ENCODE measurements at places on chromosomes 5 and 9. TPM values are rescaled to one million over a fixed set of nuclear protein-coding genes. Genes with fewer than 3 reads are reported as not detected.

DNA sequence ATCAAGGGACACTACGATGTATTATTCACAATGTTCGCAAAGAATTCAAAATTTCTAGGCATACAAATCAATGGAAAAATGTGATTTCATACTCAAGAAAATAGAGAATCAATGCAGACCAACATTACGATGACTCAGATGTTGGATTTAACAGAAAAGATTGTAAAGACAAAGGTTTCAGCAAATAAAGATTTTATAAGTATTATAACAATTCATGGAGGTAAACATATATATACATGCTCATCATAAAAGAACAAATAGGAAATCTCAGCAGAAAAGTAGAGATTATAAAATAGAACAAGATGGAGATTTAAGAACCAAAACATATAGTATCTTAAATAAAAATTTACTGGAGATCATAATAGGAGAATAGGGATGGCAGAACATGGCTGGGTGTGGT lies 93.4 kb upstream of the JAK2 start:
- DNase-seq: no peak

DNA sequence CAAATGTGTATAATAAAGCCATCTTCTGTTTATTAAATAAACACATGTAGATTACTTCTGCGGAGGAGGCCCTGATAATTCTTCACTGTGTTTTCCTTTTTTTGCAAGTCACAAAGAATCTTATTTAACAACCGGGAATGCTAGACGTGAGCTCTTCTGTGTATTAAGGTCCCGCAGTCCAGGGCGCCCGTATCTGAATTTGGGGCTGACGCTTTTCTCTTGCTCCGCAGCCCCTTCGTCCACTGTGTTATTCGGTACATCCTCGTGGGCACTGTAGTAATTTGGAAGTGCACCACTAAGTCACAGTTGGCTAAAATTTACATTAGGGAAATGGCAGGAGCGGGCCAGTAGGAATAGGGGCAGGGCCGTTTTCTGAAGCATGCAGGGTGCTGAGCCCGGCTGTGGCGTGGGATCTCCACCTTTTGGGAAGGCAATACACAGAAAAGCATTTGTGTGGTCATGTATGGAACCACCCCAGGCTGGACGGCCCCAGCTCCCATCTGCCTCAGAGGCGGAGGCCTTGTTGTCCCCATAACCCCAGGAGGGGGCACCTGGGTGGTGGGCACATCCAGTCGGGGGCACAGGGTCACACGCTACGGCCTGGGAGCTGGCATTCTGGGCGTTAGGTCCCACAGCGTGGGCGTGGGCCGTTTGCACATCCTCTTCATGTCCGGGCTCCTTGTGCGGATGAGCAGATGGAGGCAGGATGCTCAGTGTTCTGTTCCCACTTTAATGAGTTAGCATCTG lies 258.7 kb upstream of the IRX4 start:
- no peak for DNase-seq

The GPR21 gene
- 2.3 TPM for total RNA-seq

DNA sequence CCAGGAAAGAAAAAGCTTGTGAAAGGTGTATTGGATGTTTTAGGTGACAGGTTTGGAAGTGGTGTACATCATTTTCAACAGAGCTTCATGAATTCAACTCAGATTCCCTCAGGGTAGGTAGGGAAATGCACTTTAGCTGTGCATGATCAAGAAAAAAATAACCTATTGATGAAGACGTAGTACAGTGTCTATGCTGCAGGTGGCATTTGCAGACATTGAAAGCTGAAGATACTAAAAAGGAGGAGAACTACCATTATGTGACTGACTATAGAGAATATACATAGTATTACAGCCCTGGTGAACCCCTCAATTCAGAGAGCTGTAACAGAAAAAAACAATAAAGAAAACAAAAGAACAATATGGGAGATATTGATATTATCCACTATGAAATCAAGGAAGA lies 2344.7 kb upstream of the ACO1 start:
- DNase-seq: no peak

DNA sequence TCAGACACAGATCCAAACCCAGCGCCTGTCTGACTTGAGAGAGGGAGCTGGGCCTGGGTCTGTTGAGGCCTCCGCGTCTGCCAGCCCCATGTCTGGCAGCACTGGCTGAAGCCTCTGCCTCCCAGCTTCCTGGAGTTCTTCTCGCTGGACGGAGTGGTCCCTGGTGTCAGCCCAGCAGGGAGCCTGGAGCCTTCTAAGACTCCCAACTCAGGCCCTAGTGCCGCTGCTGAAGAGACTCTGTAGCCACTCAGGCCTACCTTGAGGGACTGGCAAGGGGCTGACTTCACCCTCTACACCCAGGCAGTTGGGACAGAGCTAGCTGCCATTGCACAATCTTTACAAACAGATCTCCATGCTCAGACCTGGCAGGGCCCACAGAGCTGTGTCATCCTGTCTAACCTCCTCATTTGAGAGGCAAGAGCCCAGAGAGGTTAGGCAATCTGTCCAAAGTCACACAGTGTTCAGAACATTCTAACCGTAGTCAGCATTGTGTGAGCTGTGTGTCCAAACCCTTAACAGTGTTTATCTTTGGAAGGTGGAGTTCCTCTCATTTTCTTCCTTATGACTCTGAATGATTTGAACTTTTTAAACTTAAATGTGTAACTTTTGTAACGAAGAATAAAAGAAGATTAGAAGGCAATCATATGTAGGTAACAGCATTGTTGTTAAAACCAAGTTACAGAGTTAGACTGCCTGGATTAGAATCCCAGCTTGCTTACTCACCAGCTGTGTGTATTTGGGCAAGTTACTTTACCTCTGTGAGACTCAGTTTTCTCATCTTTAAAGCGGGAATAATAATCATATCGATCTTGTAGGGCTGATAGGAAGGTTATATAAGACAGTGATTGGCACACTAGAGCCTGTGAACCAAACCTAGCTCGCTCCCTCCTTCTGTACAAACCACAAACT lies 4.6 kb upstream of the DUSP1 start:
- DNase-seq: no peak

The RMRP gene
- total RNA-seq: 7,890 TPM

The TMEM141 gene
- total RNA-seq: 39.1 TPM

The MAN2A1 gene
- total RNA-seq: 55.0 TPM

GRCh38 chr5:113124265-113124664 lies 147.7 kb downstream of the DCP2 start:
- no peak for DNase-seq

- DNase-seq: no peak
Measured at GRCh38 chr5:143495110-143495509, 91.6 kb upstream of the NR3C1 start.

DNA sequence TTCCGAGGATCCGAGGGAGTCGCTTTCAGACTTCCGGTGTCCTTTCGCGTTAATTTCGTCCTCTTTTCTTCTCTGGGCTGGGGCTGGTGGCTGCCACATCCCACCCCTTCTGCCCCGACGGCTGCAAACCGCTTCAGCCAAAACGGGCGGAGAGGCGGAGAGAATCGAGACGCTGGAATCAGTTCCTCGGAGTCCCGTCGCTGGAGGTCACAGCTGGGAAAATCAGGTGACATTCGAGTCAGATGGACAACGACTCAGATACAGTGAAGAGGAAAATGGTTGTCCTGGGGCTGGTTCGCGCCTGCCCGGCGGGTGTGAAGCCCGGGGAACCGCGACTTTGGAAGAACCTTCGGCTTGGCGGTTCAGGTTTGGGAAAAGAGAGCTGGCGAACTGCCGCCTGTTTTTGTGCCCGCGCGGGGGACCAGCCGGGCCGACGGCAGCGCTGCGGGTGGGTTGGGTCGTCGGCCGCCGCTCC lies 8.9 kb upstream of the NKX2-5 start:
- peak; percentile 17 for DNase-seq

DNA sequence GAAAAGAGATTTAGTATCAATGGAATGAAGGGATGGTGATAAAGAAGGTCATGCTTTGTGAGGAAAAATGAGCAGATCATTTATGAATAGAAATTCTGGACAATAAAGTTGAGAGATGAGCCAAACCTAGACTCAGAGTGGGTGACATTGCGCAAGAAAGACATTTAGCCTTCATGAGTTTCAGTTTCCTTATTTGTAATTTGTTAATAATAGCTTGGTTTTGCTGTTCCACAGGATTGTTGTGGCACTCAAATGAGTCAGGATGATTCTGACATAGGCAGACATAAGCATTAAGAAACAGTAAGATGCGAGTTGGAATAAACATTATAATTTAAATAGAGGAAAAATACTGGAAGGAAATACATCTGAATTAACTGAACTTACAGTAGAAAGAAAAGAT lies 34.8 kb downstream of the ITGA2 start:
- DNase-seq: no peak

GRCh38 chr5:122144236-122144635 lies 14.9 kb downstream of the ZNF474 start:
- no peak for DNase-seq

The CNTLN gene
- 0.94 TPM for total RNA-seq

DNA sequence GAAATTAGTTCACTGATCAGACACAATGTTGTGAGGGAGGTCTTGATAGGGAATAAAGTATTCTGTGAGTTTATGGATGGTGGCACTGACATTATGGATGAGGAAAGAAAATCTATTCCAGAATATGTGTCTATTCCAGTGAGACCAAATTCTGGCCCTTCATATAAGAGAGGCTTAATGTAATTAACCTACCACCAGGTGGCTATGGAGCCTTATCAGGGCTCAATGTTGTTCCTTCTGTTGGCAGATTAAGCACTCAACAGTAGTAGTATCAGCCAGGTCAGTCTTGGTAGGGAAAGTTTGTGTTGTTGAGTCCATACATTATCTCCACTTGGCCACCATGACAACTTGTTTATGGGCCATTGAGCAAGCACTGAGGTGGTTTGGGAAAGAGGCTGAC lies 41.7 kb upstream of the BARX1 start:
- DNase-seq: no peak

DNA sequence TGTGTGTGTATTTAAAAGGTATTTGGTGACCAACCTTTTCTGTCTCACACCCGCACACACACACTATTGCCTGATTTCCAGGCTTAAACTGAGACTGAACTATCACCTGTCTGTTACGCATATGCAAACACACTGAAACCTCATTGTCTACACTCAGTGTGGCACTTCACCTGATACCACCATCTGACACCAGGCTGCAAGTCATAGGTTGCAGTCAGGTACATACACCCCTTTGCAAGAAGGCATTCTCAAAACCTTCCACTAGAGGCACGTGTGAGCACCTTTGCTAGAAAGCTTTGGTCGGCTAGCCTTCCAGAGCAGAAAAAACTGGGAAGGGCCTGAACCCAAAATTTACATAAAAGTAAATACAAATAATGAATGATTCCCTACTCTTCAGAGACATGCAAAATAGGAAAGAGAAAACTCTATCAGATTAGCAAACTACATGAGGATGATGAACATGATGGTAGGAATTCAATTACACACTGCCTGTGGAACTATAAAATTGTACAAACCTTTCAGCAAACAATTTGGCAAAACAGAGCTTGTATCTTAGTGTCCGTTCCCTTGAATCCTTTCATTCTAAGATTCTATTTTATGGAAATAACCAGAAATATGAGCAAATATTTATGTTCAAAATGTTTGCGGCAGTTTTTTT lies 5.9 kb upstream of the FOXD1 start:
- DNase-seq: peak; percentile 62

GRCh38 chr9:129561594-129562281 lies 59.2 kb downstream of the C9orf50 start:
- DNase-seq: no peak

DNA sequence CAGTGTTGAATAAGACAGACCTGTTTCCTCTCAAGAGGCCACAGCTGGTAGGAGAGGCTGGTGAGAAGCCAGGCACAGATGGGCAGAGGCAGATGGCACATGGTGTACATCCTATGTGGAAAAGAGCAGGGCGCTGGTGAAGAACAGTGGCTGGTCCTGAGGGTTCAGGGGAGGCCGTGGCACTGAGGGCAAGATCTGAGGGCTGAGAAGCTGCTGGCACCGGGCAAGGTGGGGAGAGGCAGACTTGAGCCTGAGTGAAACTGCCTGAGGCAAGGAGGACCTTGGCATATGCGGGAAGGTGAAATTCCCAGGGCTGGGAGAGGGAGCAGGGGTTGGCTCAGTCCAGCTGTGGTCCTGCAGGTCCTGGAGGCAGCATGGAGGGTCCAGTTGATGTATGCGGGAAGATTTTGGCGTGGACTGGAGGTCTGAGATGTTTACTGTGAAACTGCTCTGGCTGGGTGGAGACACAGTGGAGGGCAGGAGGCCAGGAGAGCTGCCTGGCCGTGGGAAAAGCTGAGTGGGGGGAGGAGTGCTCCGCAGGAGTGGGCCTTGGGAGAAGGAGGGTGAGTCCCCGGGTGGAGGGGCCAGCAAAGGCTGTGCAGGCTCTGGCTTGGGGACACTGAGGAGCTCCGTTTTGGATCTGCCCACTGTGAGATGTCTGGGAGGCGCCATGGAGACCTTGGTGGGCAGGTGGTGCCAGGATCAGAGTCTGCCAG lies 2.6 kb downstream of the MAN1B1 start:
- DNase-seq: no peak

GRCh38 chr5:168114444-168115017 lies 176.9 kb upstream of the WWC1 start:
- DNase-seq: no peak

DNA sequence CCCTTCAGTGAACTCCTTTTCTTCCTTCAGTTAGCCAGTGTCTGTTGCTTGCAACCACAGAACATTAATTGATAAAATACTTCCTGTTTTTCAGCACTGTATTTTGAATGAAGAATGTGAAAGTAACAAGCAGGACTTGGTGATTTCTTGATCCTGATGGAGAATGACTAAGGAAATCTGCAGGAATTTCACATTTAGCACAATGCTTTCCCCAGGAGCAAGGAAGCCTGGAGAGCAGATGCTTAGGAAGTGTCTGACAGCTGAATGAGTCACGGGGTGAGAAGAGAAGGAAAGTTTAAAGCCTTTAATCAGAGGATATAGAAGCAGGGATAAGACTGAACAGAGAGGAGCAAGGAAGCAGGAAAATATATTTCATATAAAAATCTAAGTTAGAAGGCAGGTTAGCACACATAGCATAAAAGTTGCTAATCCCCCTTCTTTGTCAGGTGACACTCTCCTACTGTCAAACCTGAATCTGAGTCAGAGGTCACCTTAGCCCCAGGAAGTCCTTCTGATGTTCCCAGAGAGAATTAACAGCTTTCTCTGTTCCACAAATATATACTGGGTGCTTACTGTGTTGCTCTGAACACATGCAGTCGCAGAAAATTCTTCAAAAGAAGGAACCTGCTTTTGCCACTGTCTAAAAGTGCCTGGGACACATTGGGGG lies 59.7 kb downstream of the GNA14 start:
- DNase-seq: no peak

The TEX48 gene
- total RNA-seq: not detected

The NUTM2F gene
- not detected for total RNA-seq

The C5orf52 gene
- not detected for total RNA-seq

GRCh38 chr5:147626464-147626863 lies 116.6 kb upstream of the DPYSL3 start:
- no peak for DNase-seq

- DNase-seq: no peak
Measured at GRCh38 chr5:101605700-101606099, 690.4 kb downstream of the SLCO4C1 start.

The OGN gene
- not detected for total RNA-seq

GRCh38 chr9:95572381-95573151 lies 55.8 kb upstream of the PTCH1 start:
- no peak for DNase-seq

The MTAP gene
- total RNA-seq: 28.8 TPM
